Panc1 (cell line): ENCODE measurements at places on chromosomes 13 and 19.

- H3K36me3 ChIP-seq, result no peaks in the 10 kb centered on the region
- H3K4me1 ChIP-seq, result no peaks in the 10 kb centered on the region
- DNase-seq, result no peak
Observed at GRCh38 chr13:54196684-54197083, 1168.1 kb downstream of the OLFM4 start.

GRCh38 chr13:98871727-98872126 is 106.1 kb downstream of the DOCK9 start:
- H3K4me3 ChIP-seq, result no peak overlapping the region
- no peaks in the 10 kb centered on the region for H3K27me3 ChIP-seq
- DNase-seq, result no peak
- H3K4me1 ChIP-seq, result no peaks in the 10 kb centered on the region

DNA sequence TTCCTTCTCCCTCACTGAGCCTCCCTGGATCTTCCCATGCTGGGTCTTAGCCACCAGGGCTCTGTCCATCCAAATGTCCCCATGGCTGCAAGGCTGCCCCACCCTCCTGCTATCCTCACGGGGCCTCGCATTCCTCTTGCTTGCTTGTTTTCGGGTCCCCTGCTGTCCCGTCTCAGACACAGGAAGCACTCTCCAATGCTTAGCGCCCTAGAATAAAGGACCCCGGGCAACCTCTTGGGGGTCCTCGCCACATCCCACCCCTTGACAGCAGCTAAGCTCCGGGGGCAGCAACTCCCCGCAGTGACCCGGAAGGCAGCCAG is 23.7 kb downstream of the SH3GL1 start:
- peak overlapping the region; percentile 46 for H3K27ac ChIP-seq
- peaks cover 79% of the 10 kb centered on the region for H3K4me1 ChIP-seq
- DNase-seq, result no peak
- H3K27me3 ChIP-seq, result no peaks in the 10 kb centered on the region

DNA sequence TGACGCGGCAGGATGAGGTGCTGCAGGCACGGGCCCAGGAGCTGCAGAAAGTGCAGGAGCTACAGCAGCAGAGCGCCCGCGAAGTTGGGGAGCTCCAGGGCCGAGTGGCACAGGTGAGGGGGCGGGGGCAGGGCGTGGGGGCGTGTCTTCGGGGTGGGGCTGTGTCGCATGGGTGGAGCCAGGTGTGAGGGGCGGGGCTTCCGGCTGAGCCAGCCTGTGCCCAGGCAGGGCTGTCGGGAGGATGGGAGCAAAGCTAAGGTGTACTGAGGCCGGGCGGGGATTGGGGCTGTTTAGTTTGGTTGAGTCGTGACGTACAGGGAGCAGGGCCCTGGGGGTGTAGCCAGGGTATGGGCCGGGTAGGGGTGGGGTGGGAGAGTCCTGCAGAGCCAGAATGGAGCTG is 62.3 kb downstream of the KCNC3 start:
- H3K4me1 ChIP-seq, result no peaks in the 10 kb centered on the region
- no peaks in the 10 kb centered on the region for H3K27me3 ChIP-seq
- no peak for DNase-seq
- H3K27ac ChIP-seq, result no peak overlapping the region

DNA sequence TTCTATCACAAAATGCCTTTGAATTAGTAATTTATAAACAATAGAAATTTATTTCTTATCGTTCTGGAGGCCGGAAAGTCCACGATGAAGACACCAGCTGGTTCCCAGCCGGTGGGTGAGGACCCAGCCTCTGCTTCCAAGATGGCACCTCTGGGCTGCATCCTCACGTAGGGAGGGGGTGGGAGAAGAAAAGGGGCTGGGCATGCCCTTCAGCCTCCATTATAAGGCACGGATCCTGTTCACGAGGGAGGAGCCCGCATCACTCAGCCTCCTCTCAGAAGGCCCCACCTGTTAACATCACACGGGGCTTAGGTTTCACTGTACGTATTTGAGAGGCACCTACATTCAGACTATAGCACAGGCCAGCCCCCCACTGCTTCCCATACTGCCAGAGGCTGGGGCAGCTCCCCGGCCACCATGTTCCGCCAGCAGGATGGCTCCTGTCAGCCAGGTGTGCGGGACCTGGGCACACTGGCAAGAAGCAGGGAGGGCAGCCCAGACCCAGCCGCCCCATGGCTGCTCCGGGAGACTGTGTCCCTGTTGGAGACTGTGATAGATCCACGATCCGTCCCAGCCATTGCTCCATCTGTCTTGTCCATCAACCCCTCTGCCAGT is 131.6 kb downstream of the SOX1 start:
- H3K27ac ChIP-seq, result no peak overlapping the region
- no peaks in the 10 kb centered on the region for H3K4me1 ChIP-seq
- DNase-seq, result no peak
- no peak overlapping the region for H3K4me3 ChIP-seq
- H3K36me3 ChIP-seq, result no peaks in the 10 kb centered on the region
- H3K27me3 ChIP-seq, result peaks cover 2% of the 10 kb centered on the region; the same call in 1 of the 2 replicates
